Pons (tissue), 1 donor: ENCODE measurements at places on chromosomes 1 and 21.
A peak's percentile ranks its signal among the peaks of the same experiment; 100 is the strongest.

- DNase-seq: no peak
These were observed 11.8 kb downstream of the SIM2 start for GRCh38 chr21:36710729-36711048.

GRCh38 chr21:36065497-36066036 lies 4.3 kb upstream of the CBR1 start:
- no peak for DNase-seq

DNA sequence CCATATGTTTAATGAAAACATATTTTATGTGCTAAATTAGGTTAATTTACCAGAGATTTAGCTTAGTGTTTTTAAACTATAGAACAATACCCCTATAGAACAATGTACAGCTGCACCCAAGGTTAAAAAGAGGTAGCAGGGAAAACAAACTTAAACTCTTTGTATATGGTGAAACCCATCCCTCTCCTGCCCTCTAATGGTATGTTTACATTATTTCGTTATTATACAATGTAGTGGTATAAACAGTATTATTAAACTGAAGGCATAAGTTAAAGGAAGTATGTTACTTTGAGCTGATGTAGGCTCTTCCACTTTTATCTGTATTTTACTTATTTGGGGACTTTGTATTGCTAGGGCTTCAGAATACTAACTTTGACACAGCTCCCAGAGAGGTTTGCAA lies 16.7 kb upstream of the ZYG11A start:
- no peak for DNase-seq

- DNase-seq: peak; percentile 10
These were observed 19.7 kb upstream of the TSPEAR start for GRCh38 chr21:44730951-44731579.

GRCh38 chr21:41712201-41712600 lies 54.7 kb downstream of the RIPK4 start:
- DNase-seq: no peak

- no peak for DNase-seq
These were observed 417.9 kb downstream of the MATN1 start for GRCh38 chr1:30305519-30305918.

DNA sequence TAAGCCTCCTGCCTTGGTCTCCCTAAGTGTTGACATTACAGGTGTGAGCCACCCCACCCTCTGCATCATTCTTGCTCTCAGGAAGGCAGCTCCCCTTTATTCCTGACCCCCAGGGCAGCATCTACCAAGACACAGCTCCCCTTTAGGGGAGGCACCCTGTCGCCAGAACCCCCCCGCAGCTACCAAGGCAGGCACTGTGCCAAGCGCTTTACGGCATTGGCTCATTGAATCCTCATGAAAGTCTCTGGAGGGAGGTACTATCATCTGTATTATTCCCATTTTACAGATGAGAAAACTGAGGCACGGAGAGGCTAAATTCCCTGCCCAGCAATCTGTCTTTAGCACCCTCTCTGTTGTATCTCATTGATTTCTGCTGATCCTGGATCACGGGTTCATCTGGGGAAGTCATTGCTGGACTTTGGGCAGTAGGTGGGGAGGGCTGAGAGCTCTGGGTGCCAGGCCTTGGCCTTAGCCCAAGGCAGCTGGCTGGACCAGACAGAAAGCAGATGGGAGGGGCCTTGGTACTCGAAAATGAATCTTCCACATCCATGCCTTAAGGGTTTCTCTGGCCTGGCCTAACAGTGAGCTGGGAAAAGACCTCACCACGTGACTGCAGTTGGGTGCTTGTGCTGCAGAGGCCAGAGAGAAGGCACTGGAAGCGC lies 5.9 kb downstream of the PLOD1 start:
- peak; percentile 88 for DNase-seq

GRCh38 chr1:12614402-12615158 lies 3.4 kb downstream of the DHRS3 start:
- DNase-seq: no peak

GRCh38 chr1:17984583-17984982 lies 123.0 kb upstream of the IGSF21 start:
- DNase-seq: peak; percentile 9

DNA sequence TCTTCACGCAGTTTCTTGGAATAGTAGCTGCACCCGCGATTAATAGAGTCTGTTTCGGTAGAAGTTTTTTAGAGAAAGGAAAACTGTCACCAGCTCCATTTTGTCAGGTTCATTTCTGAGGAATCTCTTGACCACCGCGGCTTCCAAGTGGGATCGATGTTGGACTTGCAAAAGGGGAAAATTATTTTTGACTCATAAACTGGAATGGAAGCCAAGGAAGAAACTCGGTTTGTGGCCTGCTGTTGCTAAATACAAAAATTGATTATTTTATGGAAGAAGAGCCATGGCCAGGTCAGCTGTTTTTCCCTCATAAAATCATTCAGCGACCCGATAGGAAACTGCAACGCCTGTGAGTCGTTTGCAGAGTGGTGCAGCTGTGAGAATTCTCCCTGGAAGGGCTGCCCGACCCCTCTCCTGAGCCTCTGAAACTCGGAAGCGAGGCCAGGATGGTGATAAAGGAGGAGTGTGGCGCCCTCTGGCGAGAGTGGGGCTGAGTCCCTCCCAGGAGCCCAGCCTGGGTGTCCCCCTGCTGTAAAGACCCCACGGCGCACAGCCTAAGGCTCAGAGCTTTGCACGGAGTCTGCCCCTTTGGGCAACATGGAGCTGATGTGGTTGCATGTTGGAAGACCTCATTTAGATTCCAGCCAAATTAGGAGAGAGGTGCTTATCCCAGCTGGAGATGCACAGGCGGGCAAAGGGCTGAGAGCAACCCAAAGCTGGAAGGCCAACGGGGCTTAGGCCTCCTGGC lies 83.6 kb upstream of the SLC25A33 start:
- peak; percentile 63 for DNase-seq

- no peak for DNase-seq
These were observed 4.2 kb downstream of the ADAMTS5 start for GRCh38 chr21:26962621-26963181.

DNA sequence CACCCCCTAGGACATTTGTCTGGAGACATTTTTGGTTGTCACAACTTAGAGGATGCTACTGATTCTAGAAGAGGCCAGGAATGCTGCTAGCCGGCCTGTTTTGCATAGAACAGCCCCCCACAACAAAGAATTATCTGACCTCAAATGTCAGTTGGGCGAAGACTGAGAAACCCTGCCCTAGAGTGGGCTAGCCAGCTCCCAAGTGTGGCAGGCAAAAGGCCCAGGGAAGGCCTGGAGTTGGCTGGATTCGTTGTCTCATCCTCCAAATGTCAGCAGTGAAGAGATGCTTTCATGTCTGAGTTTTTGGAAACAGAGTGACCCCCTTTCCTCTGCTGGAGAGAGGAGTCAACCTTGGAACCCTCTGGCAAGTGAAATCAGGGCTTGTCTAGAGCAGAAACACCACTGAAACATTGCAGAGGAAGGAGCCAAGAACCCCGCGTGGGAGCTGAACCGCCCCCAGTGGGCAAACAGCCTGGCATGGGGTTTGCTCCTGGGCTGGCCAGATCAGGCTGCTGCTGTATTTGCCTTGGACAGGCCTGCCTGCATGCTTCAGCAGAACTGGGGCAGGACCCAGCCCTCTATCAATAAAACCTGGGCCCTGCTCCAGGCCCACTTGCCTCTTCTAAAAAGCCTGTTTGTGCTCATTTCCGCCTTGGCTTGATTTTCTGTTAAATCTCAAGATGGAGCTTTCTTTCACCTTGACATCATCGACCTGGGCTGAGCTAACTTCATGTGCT lies 32.9 kb downstream of the RASSF5 start:
- DNase-seq: peak; percentile 52

GRCh38 chr1:240385551-240385950 lies 226.4 kb downstream of the GREM2 start:
- DNase-seq: no peak

DNA sequence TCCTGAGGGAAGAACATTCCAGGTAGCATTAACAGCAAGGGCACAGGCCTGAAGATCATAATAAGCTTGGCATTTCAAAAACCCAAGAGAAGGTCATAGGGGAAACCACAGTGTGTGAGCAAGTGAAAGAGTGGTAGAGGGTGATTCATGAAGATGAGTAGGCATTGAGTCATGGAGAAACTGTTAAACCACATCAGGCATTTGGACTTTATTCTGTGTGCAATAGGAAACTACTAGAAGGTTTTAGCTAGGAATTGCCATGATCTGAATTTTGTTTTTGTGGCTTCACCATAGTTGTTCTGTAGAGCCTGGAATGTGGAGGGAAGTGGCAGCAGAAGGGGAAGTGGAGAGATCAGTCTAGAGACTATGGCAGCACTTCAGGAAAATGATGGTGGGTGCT lies 359.0 kb upstream of the PTBP2 start:
- no peak for DNase-seq

GRCh38 chr1:84550826-84551225 lies 23.4 kb downstream of the CTBS start:
- no peak for DNase-seq

GRCh38 chr21:25776440-25776839 lies 41.7 kb downstream of the GABPA start:
- DNase-seq: no peak

- DNase-seq: no peak
These were observed 29.6 kb upstream of the CCN1 start for GRCh38 chr1:85550784-85551516.

GRCh38 chr1:11320153-11320936 lies 47.3 kb downstream of the UBIAD1 start:
- DNase-seq: no peak

DNA sequence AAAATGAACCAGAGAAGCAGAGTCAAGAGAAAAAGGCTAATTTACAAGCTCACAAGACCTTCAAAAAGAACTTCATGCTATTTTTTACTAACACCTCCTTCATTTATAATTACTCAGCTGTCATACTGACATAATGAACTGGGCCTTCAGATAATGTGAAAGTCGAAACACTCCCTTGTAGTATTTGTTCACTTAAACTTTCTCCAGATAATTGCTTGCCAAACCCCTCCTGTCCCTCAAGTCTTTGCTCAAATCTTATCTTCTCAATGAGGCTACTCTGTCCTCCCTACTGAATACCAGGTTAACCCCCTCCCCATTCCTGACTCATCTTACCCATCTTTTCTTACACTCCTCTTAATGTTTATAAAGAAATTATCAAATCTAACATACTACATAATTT lies 11.1 kb upstream of the MAP3K21 start:
- DNase-seq: no peak

DNA sequence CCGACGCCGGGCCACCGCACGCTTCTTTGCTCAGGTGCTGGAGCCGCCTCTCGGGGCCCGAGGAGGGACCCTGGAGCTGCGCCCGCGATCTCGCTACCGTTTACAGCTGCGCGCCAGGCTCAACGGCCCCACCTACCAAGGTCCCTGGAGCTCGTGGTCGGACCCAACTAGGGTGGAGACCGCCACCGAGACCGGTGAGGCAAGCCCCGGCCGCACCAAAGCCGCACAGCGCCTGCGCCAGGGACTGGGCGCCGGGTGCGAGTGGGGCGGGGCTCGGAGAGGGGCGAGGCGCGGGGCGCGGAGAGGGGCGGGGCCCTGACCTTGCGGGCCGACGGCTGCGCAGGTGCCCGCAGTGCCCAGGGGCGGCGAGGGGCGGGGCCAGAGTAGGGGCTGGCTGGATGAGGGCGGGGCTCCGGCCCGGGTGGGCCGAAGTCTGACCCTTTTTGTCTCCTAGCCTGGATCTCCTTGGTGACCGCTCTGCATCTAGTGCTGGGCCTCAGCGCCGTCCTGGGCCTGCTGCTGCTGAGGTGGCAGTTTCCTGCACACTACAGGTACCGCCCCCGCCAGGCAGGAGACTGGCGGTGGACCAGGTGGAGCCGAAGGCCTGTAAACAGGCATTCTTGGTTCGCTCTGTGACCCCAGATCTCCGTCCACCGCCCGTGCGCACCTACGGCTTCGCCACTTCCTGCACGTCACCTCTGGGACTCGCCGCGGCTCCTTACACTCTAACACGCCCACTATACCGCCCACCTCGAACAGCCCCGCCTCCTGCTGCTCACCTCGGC lies 9.8 kb upstream of the CDC20 start:
- DNase-seq: no peak

DNA sequence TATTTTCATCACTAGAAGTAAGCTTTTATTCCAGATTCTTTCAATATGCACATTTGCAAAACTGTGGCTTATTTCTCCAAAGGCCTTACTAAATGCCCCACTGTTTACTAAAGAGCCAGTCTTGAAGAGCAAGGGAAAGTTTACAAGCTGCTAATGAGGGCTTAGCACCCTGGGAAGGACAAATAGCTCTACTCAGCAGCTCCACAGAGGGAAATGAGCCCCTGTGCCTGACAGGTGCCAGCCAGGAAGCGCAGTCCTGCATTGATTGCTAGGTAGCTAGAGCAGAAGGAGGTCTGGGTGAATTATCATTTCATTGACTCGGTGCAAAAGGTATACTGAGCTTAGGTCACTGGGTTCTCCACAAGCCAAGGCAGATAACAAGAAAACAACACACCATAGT lies 307.0 kb downstream of the SETD4 start:
- DNase-seq: no peak

DNA sequence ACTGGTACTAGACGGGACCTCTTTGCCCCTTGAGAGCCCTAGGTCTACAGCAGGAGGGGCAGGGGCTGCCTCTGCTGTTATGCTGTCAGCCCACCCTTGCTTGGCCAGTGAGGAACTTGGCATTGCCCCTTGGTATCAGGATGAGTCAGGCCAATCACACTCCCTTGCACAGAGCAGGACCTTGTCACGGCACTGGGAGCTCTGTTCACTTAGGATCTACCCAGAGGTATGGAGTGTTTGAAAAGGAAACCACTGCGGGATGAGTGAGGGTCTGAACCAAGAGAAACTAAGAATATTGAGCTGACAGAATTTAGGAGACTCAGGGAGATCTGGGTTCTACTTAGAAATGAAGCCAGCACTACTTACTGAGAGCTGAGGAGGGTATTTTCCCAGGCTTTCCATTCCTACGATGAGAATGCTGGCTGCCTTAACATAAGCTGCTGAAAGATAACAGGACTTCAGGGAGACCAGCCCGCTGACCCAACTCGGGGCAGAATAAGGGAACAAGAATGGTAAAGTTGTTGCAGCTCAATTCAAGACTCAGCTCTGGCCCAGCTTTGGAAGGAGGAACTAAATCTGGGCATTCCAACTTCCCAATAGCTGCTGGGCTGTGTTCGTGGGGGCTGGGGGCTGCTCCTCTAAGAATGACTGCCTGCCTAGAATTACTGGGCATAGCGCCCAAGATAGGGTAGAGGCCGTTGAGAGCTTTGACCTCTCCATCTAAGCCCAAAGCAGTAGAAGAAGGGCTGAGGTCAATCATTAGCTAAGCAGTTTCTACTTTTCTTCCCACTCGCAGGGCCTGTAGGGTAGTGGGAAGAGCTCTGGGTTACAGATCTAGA lies 1.5 kb downstream of the FABP3 start:
- no peak for DNase-seq

GRCh38 chr1:234772345-234773147 lies 162.6 kb upstream of the IRF2BP2 start:
- DNase-seq: peak; percentile 69

GRCh38 chr1:81819613-81820012 lies 18.9 kb downstream of the ADGRL2 start:
- no peak for DNase-seq

DNA sequence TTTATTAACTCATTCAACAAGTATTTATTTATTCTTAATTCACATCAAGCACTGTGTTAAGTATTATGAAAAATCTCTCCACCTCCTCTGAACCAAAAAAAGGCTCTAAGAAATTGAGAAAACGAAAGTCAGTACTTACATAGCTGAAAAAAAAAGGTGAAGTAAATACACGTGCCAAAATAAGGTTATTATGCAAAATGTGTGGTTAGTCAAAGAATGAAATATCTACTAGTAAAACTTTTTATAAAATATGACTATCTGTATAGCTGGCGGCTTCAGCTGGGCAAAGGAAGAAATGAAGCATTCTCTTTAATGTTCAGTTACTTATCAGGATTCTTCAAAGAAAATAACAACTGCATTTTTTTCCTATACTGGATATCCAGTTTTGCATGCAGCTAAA lies 35.5 kb upstream of the ASPM start:
- no peak for DNase-seq
